Stimulated activated CD8-positive, alpha-beta memory T cell treated with anti-CD3 and anti-CD28 coated beads, Interleukin-15, amount 100 ng/mL, for 48 hours (primary cell): ENCODE measurements at places on chromosomes 4 and X.

DNA sequence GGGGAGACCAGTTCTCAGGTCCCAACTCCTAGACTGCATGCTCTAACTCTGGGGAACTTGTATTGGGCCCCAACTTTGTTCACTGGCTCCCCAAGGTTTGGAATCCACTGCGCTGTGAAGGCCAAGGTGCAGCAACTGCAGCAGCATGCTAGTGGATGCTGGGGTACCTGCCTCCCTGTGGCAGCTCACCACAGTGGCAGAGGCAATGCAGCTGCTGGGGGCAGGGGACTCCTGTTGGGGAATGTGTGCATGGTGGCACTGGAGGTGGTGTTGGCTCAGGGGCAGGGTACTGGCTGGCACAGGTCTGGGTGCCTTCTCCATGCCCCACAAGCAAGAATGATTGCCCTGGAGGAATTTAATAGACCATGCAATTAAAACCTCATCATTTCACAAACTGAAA lies 493.4 kb upstream of the GALNT7 start:
- no peak for DNase-seq

DNA sequence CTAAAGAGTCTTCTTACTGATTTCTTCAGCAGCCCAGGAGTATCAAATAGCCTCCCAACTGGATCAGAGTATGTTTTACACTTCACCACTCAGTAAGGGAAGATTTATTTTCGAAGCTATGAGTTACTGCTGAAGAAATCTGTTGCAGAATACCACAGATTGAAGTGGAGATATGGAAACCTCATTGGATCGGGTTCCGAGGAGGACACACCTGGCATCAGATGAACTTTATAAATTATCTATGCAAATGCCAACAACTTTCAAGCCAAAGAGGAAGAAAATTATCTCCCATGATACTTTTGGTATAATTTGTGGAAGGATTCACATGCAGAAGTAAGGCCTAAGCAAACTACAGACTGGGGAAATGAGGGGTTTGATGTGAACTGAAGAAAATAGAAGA lies 515.9 kb upstream of the NDST4 start:
- DNase-seq: no peak

DNA sequence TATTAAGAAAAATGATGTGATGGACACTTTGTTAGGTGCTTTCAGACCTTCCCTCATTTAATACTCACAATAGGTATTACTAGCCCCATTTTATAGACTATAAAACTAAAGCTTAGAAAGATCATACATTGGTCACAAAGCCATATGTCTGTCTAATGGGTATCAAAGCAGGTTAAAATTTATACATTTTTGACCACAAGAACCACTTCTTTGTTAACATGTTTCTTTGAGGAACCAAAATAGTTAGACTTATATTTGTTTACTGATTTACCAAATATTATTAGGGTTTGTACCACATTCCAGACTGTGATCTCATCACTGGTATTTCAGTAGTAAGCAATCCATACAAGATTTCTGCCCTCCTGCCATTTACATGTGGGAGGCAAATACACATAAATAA lies 363.3 kb downstream of the NAF1 start:
- no peak for DNase-seq

GRCh38 chr4:57156242-57156990 lies 46.2 kb upstream of the IGFBP7 start:
- DNase-seq: no peak
